ENCODE measurements at places on chromosomes 3 and 15.

DNA sequence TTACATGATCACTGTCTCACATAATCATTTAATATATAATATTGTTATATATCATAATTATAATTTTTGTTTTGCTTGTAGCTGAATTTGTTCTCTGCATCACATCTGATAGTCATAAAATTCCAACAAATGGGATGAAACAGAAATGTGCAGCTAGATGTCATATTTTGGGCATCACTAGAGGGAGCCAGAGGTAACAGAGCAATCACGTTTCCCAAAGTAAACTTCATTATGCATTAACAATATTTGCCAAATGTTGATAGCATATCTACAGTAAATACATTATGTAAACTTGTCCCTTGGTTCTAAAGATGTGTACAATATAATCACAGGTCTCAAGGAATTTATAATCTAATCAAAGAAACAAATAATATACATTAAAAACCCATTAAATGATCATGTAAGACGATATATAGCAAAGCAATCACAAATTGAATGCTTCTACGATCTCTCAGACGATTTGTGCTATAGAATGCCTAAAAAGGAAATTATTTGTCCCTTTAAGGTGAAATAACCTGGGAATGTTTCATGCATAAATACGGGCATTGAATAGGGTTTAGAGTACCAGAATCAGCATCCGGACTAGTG, 234.2 kb upstream of the MCTP2 start:
- peak; percentile 33 for DNase-seq

DNA sequence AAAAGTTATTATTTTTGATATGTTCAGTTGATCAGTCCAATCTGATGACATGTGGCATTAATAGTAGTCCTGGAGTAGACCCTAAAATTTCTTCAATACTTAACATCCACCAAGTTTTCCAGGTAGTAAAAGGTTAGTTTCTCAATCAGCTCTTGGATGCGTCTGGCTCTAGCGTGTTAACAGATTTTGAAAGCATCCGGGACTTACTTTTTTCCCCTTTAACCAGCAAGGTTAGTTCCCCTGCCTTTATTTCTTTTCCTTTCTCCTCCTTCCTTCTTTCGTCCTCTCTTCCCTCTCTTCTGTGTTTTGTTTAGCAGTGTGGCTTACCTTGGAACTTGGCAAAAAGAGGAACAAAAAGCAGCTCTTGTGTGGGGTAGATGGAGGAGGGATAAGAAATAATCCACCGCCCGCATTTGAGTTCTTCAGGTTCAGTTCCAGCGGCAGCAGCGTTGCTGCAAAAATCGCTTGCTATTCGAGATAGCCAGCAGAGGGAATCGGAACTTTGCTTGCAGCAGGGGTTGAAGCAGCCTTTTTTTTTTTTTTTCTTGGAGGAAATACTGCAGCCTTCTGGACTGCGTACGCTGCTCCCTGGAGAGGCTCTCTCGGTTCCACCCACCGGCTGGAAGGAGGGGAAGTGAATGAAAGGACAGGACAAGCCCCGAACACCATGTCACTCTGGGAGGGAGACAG, at the start of gene RBMS3:
TSS of gene RBMS3 (plus strand) at position 668 of the 690 bp plus-strand sequence.
- DNase-seq = peak; percentile 98

GRCh38 chr15:64749167-64749566, 26.2 kb downstream of the RBPMS2 start:
- peak; percentile 78 for DNase-seq

DNA sequence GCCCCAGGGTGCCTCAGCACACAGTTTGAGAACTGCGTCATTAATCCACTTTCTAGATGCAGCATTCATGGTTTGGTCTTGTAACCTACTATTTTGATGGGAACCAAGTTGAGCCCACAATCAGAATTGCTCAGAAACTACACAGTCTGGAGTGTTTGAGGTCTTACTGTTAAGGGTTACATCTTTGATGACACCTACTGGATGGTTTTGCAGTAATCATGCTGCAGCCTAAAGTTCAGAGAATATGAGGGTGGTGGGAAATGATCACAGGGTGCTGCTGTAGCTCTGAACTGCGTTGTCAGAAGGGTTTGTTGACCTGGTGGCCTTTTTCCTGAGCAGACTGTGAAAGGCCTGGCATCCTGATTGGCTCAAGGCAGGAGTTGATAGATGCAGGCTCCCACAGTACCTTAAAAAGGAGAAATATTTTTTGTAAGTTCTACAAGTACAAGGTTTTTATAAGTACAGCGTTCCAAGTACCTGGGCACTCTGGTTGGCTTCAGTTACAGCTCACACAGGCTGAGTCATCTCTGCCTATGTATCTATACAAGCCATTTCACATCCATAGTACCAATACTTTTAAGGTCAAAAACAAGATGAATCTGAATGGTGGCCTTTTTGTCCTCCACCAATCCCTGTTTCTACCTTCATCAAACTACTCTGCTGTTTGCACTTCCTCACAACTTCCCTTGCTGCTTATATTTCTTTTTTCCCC, 60.5 kb upstream of the ACKR4 start:
- DNase-seq = no peak

GRCh38 chr3:186937017-186937875, 6.9 kb downstream of the ST6GAL1 start:
- no peak for DNase-seq

GRCh38 chr3:23270423-23270822, 67.3 kb downstream of the UBE2E2 start:
- DNase-seq = no peak
